ENCODE measurements at places on chromosomes 7 and 10. TPM values are rescaled to one million over a fixed set of nuclear protein-coding genes. Genes with fewer than 3 reads are reported as not detected.

Gene GRID2IP
- total RNA-seq = 3.5 TPM

Gene MACC1
- 0.18 TPM for total RNA-seq

Gene ZP3
- total RNA-seq = 0.45 TPM

Gene DKK1
- 2.0 TPM for total RNA-seq

Gene MBL2
- not detected for total RNA-seq

Gene BTBD16
- not detected for total RNA-seq

Gene CPED1
- 6.0 TPM for total RNA-seq

Gene SRGN
- total RNA-seq = 12.3 TPM

Gene AKR1C2
- 12.5 TPM for total RNA-seq

Gene EIF5AL1
- total RNA-seq = 0.09 TPM

Gene NODAL
- 1.00 TPM for total RNA-seq

Gene TFR2
- 2.8 TPM for total RNA-seq

Gene COL28A1
- 6.2 TPM for total RNA-seq

Gene RBM20
- 0.91 TPM for total RNA-seq

Gene TSC22D4
- 12.7 TPM for total RNA-seq

Gene CYP3A5
- 2.3 TPM for total RNA-seq

Gene MBLAC1
- total RNA-seq = 2.4 TPM

Gene AEBP1
- 11.3 TPM for total RNA-seq

Gene PRTFDC1
- total RNA-seq = 24.3 TPM

Gene FOXI2
- total RNA-seq = not detected

Gene IQCE
- total RNA-seq = 18.9 TPM

Gene GNG11
- 5.1 TPM for total RNA-seq

Gene PAX4
- not detected for total RNA-seq

Gene SPDYE6
- not detected for total RNA-seq

Gene ATG9B
- 3.9 TPM for total RNA-seq

Gene ERVW-1
- not detected for total RNA-seq

Gene CTAGE15
- 0.18 TPM for total RNA-seq

Gene CFAP70
- 3.6 TPM for total RNA-seq

Gene FAM25C
- total RNA-seq = not detected

Gene FAM53B
- total RNA-seq = 35.2 TPM

Gene SMO
- 20.0 TPM for total RNA-seq

Gene HILPDA
- 33.6 TPM for total RNA-seq

Gene RGS10
- total RNA-seq = 5.4 TPM

Gene CTNNA3
- total RNA-seq = 24.9 TPM

Gene VSTM4
- total RNA-seq = 10.4 TPM

Gene PDE6C
- not detected for total RNA-seq

Gene MYH16
- total RNA-seq = not detected

Gene TLX1
- not detected for total RNA-seq

Gene MUC12
- 0.18 TPM for total RNA-seq

Gene SERPINE1
- 0.27 TPM for total RNA-seq

Gene PNLIPRP3
- total RNA-seq = not detected

Gene TOMM7
- 72.9 TPM for total RNA-seq

Gene ADAM22
- 111 TPM for total RNA-seq

Gene HEPACAM2
- 0.18 TPM for total RNA-seq

Gene SLC39A12
- total RNA-seq = 0.54 TPM

Gene CDHR1
- 9.3 TPM for total RNA-seq

Measured in cerebellum (tissue), 4 donors.